ENCODE measurements at places on chromosomes 1 and 21.

GRCh38 chr1:51265618-51266017 lies 29.5 kb downstream of the RNF11 start:
- no peak for DNase-seq

DNA sequence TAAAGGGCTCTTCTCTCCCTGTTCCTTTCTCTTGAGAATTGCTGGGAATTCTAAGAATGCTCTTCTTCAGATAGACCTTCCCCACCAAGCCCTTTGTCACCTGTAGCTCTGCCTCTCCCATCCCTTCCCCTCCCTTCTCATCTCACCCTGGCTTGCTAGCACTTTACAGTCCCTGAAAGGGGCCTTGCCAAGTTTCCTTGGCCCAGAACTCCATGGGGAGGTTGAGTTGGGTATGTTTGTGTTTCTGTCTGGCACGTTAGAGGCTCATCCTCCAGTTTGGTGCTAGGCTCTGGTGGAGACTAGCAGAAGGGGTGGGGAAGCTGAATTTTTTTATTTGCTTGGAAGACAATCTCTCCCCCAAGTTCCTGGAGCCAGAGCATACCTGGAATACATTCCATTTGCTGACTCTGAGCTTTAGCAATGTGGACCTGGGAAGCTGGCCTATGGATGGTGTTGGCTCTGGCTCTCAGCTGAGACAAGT lies 4.9 kb downstream of the CGN start:
- DNase-seq = no peak

DNA sequence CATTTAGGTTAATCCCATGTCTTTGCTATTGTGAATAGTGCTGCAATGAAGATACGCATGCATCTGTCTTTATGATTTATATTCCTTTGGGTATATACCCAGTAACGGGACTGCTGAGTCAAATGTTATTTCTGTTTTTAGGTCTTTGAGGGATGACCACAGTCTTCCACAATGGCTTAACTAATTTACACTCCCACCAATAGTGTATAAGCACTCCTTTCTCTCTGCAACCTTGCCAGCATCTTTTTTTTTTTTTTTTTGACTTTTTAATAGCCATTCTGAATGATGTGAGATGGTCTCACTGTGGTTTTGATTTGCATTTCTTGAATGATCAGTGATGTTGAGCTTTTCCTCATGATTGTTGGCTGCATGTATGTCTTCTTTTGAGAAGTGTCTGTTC lies 33.5 kb downstream of the ASH1L start:
- DNase-seq = no peak

- DNase-seq = no peak
These were observed 30.6 kb downstream of the ELK4 start for GRCh38 chr1:205601205-205601604.

DNA sequence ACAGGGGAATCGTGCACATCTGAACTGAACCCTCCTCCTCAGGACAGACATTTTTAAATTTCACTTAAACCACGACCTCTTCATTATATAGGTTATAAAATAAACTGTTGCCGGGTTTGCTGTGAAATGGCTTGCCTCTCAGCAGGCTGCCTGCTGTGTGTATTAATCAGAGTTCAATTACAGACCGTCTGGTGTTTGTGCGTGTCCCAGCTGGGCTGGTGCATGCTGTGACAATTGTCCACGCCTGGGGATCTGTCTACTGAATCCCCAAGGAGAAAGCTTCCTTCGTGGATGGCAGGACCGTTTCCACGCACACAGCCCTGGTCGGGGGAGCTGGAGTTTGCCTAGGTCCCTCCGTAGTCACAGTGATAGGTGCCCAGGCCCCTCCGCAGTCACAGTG lies 13.4 kb upstream of the AGPAT3 start:
- DNase-seq = no peak

GRCh38 chr1:77776007-77776700 lies 3.3 kb upstream of the MIGA1 start:
- DNase-seq = no peak

- DNase-seq = no peak
These were observed 3.8 kb downstream of the NCDN start for GRCh38 chr1:35561297-35561971.

- peak; percentile 43 for DNase-seq
These were observed 63.3 kb upstream of the LRRC8D start for GRCh38 chr1:89757532-89757931.

DNA sequence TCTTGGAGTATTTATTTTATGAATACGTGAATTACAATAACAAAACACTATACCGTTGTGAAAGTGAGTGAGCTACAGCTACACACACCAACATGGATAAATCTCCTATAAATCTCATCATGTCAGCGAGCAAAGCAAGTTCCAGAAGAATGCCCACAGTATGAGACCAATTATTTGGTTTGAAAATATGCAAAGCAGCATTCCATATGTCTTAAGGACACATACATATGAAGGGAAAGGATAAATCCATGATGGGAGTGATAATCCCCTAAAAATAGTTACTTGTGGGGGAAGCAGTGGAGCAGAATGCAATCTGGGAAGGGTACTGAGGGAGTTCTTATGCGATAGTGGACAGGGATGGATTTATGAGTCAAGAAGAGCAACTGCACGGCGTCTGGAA lies 261.3 kb downstream of the DISC1 start:
- no peak for DNase-seq

GRCh38 chr1:204882479-204882878 lies 11.8 kb downstream of the NFASC start:
- no peak for DNase-seq

- no peak for DNase-seq
These were observed 67.0 kb downstream of the EIF2B3 start for GRCh38 chr1:44919400-44919799.

- peak; percentile 16 for DNase-seq
These were observed 3.2 kb downstream of the LRRC42 start for GRCh38 chr1:53949023-53949990.

DNA sequence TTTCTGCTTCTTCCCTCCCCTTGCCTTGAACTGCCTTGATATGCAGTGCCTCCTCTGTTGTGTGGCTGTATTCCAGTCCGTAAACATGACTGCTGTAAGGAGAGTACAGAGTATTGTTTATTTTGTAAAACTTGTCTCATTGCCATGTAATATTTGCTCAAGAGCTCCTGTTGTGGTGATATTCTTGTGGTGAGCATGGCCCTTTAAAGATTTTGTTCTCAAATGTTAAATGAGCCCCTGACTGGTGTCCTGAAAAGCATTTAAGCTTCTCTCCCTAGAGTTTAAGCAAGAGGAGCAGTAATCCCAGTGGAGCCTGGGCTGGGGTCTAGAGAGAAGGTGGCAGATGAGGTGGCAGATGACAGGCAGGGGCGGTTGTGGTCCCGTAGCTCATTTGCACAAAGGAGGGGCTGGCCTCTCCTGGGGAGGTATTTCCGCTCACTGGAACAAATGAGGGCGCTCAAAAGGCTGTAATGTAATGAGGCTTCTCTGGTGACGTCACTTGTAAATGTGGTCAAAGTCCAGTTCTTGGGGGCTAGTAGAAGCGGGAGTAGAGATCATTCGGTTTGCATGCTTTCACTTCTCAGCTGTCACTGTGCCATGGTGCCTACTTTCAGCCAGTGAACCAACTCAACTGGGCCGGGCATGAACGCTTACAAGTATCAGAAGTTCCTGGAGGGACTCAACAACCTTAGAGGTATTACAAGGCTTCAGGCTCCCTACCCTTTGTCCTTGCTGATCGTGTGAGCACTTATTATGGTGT lies 46.0 kb upstream of the MACF1 start:
- DNase-seq = no peak

GRCh38 chr1:47536646-47537118 lies 98.8 kb downstream of the FOXD2 start:
- no peak for DNase-seq

DNA sequence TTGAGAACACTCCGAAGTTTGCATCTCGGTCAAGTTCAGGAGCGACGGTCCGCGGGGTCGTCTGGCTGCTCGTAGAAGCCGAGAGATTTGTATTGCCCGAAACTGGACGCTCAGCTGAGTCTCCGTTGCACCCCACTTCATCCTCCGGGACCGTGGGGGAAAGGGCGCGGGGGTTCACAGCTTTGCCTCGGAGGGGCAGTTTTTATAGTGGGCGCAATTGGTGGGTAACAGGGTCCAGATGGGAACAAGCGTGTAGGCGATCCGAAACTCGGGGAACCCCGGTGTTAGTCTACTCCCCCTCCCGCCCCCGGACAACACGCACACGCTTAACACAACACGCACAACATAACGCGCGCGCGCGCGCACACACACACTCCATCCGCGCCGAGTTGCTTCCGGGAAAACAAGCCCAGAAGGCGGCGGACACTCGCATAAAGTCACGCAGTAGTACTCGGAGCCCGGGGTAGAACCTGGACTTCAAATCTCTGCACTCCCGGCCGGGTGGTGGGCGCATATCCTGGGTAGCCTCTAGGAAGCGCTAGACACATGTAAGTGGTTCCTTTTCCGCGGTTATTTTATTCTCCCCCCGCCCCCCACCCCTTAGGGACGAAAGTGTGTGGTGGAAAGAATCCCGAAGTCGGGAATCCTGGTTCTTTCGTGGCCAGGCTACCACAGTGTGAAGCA lies 1.1 kb upstream of the JUN start:
- DNase-seq = peak; percentile 65

- DNase-seq = no peak
These were observed 11.2 kb downstream of the DCST2 start for GRCh38 chr1:155022136-155022926.

DNA sequence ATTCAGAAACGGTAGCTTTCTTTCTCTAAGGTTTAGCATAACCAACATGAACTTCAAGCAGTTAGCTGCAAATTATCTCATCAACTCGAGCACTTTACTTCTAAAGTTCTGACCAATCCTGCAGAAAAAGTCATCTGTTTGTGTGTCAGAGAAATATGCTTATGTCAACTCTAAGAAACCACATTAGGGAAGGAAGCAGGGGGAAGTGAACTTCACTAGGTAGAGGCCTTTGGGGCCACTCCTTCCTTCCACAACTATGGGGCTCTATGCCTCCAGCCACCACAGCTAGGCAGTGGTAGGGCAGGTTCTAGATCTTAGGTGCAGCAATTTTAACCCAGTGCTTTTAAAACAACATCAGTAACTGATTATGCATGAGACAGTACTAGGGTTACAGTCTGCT lies 375.9 kb downstream of the DSCAM start:
- no peak for DNase-seq

- no peak for DNase-seq
These were observed 164.7 kb downstream of the GALNT2 start for GRCh38 chr1:230231774-230232145.

- peak; percentile 77 for DNase-seq
These were observed 148.6 kb downstream of the PPIAL4G start for GRCh38 chr1:148334339-148335130.

Measured in stimulated activated CD4-positive, alpha-beta T cell treated with anti-CD3 and anti-CD28 coated beads, Interleukin-12 subunit alpha, Interleukin-12 subunit beta, amount 100 ng/mL, for 48 hours (primary cell).